ENCODE measurements at places on chromosomes 11 and 22. TPM values are rescaled to one million over a fixed set of nuclear protein-coding genes. Genes with fewer than 3 reads are reported as not detected.

- DNase-seq, result no peak
Observed at GRCh38 chr11:69538854-69539253, 57.4 kb downstream of the LINC01488 start.

- DNase-seq, result no peak
Observed at GRCh38 chr11:117002639-117003299, 95.5 kb downstream of the SIK3 start.

DNA sequence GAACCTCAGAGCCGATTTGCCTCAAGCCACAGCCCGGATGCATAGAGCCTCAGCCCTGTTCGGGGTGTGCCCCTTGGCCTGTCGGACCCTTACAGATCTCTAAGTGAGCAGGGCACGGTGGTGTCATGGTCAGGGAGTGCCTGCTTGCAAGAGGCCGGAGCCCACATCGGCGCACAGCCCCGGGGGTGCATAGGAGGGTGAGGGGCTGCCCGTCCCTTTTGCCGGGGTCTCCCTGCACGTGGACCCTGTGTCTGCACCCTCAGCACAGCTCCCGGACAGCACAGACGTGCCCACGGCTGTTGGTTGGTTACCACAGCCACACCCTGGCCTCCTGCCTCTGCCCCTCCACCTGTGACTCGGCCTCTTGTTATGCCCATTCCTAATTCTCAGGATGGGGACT, 6.5 kb downstream of the RAB36 start:
- no peak for DNase-seq

- DNase-seq, result no peak
Observed at GRCh38 chr22:20946080-20946986, 20.7 kb upstream of the AIFM3 start.

Gene CYTH4
- 22.5 TPM for total RNA-seq

Gene BAD
- total RNA-seq, result 68.4 TPM

- no peak for DNase-seq
Observed at GRCh38 chr22:33717694-33718396, 202.4 kb downstream of the LARGE1 start.

- DNase-seq, result no peak
Observed at GRCh38 chr11:44913502-44913901, 37.2 kb downstream of the TP53I11 start.

Measured in omental fat pad (tissue), 4 donors.